ENCODE measurements at places on chromosomes 3 and 15.

DNA sequence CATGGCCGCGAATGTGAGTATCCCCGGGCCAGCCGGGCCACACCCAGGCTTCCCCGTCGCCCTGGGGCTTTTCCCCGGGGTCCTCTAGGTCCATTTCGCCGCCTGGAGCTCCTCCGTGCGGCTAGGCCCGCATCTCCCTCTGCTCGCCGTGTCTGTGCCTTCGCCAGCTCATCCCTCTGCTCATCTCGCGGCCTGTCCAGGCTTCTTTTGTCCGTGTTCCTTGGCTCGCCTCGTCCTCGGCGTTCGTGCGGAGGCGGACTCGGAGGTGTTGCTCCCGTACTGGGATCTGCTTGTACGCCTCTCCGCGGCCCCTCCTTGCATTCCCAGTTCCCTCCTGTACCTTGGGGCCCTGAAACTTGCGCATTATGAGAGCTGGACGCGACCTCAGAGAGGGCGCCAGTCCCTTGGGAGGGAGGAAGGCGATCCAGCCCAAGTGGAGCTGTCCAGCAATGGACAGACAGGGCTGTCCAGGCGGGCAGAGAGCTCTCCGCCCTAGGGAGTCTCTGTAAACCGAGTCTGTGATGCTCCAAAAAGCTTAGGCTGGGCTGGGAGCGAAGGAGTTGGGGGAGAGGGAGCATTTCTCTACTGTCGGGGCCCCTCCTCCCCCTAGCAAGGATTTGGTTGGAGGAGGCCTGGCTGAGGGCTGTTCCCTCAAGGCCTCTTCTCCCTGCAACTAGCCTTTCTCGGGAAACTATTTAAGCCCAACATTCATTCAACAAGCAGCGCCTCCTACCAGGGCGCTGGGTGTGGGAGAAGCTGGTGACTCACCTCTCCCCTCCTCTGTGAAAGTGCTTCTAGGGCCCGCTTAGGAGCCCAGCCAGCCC lies 553 bp downstream of the TMEM43 start:
- peak; percentile 86 for DNase-seq

DNA sequence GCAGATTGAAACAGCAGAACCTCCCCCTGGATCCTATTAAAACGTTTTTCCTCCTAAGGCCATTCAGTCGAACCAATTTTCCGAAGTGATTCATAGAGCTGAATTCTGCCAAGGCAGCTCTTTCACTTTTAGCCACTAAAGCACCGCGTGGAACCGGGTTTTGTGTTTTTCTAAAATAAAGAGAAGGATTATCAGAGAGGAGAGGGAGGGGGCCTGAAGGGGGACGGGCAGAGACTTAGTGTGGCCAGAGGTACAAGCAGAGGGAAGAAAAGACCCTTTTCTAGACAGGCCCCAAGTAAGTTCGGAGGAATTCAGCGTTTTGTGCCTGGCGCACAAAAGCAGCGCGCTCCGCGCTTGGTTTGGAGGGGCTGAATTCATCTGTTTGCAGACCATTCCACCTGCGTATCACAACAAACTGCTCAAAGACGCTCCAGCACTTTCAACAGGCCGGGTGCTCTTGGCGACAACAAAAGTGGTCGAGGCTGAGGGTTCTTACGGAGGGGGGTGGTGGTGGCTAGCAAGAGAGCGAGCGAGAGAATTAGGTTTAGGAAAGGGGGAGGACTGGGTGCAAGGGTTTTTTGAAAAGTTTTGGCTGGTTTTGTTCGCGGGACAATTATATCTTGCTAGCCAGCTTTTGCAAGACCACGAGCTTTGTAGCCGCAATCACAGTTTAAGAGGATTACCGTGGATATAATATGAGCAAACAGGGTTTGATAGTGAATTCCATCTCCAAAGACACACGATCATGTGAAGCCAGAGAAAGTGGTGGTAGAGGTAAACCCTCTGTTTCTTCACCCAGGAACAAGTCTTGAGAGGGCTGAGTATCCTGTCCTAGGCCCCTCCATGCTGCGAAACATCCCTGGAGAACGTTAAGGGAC lies 1.2 kb upstream of the FEZF2 start:
- DNase-seq, result no peak

DNA sequence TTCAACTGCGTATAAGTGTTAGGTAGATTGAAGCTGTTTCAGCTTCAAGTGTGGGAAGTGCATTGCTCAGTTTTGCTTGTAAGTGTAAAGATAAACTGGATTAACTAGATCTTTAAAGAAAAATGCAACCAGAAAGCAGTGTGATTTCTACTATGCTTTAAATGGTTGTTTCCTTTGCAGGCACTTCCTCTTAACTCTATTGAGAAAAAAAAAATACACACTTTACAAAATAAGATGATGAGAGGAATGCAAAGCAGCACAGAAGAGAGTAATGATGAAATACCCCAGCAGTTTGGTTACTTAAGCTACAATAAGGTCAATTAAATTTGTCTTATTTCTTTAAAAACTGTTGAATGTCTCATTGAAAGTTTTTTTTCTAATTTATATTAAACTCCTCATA lies 40.8 kb downstream of the DPH6 start:
- peak; percentile 3 for DNase-seq

DNA sequence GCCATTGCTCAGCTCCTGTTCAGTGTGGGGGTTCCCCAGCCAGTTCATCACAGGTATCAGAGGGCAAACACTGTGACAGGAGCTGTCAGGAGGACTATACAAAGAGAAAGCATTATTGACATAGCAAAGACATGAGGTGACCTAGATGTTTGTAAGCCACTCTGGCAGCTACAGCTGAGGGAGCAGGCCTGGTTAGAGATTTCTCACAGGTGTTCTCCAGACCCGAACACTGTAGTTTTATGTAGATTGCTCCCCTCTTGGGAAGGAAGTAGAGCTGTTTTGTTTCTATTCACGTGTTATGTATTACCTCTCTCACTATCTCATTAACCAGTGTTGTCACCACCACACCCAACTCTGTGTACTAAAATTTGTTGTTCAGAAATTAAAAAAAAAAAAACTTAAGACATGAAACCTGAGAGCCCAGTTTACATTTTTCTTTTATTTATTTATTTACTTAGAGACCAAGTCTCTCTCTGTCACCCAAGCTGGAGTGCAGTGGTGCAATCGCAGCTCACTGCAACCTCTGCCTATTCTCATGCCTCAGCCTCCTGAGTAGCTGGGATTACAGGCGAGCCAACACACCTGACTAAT lies 123.7 kb downstream of the RBPMS2 start:
- DNase-seq, result no peak

DNA sequence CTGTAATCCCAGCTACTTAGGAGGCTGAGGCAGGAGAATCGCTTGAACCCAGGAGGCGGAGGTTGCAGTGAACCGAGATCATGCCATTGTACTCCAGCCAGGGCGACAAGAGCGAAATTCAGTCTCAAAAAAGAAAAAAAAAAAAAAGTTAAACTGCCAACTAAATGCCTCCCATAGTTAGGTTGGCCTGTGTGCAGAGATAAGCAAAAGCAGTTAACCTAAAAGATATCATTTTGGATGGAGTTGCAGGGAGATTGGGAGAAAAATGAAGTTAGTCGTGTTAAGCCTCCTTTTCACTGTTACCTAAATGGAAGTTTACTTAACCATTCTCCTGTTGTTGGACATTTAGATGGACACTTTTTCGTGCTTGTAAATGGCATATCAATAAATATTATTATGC lies 11.4 kb upstream of the FETUB start:
- no peak for DNase-seq

DNA sequence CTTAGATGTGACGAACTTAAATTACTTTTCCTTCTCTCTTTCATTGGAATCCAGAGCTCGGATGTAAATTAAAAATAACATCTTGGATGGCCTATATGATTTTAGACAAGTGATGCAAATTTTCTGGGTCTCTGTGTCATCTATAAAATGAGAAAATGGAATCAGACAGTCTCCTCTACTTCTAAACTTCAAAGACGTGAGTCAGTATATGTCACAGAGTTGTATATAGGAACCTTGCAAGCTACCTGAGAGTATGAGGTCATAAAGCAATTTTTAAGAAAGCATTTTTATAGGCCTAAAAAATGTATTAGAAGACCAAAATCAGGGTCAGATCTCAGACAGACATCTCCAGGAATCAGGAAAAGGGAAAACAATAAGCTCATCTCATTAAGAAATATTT lies 128.3 kb downstream of the TBL1XR1 start:
- no peak for DNase-seq

DNA sequence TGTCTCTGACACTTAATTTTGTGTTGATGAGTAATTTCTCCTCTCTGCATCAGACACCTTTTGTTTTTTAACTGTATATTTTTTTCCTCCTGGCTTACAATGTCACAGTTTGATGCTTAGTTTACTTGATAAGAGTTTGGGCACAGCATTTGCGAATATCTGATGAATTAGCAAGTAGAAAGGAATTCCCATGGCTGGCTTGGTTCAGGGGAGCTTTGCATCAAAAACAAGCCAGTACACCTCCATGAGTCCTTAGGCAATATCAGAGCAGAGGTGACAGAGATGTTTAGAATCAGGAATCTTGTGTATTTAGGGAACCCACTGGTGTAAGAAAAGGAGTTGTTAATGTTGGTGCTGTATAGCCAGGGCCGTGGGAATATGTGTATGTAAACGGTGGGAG lies 9.3 kb downstream of the ARHGEF26 start:
- DNase-seq, result no peak

DNA sequence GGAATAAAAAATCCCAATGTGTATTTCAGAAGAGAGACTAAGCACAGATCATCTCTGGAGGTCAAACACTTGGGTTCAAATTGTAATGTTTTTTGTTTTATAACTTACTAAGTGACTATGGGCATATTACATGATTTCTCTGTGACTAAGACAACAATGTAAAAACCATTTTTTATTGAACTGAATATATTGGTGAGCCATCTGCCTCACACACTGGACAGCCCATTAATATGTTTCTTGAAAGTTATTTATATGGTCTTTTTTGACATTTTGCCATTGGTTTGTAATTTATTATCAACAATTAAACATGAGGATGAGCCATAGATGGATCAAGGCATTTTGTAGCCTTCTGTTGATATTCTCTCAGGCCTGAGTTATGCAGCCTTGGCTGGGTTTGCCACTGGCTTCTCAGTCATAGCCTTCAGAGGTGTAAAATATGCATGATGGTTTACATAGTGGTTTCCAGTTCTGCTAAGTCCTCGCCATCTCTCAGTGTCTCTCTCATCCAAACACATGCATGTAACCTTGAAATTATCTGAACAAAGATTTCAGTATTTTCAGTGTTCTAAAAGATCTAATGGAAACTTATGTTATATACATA lies 997.2 kb downstream of the DIPK2A start:
- DNase-seq, result no peak

DNA sequence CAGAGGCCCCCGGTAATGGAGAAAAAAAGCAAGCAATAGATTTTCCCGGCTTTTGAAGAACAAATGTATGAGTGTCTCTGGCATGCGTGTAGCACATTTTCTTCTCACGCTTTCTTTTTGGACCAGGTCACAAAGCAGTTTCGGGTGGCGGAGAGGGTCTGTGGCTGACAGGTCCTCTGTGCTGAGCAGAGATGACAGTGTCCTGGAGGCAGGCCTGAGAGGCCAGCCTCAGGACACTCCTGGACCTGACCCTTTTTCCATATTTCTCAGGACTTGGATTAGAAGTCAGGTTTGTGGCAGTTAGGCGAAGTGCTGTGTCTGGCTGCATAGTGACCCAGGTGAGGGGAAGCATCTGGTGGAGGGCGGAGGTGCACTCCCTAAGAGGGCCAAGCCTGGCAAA lies 52.9 kb downstream of the KLF13 start:
- no peak for DNase-seq

GRCh38 chr15:40149339-40149738 lies 11.5 kb upstream of the BUB1B start:
- no peak for DNase-seq

DNA sequence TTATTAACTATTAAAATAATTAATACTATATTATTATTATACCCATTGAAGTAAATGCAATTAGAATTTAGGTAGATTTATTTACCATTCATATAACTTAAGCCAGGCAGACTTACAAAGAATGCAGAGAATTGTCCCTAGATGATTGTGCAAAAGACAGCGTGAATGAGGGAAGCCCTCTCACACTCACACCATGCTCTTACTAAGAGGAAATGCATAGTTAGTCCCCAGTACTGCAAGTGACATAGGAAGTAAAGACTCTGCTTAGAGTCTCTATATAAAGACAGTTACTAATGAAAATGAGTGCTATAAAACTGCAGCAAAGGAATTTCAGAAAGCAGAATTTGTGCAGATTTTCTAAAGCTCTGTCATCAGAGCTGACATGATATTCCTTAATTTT lies 270.4 kb downstream of the ZBBX start:
- no peak for DNase-seq

GRCh38 chr3:25513642-25514266 lies 85.7 kb downstream of the RARB start:
- DNase-seq, result no peak

DNA sequence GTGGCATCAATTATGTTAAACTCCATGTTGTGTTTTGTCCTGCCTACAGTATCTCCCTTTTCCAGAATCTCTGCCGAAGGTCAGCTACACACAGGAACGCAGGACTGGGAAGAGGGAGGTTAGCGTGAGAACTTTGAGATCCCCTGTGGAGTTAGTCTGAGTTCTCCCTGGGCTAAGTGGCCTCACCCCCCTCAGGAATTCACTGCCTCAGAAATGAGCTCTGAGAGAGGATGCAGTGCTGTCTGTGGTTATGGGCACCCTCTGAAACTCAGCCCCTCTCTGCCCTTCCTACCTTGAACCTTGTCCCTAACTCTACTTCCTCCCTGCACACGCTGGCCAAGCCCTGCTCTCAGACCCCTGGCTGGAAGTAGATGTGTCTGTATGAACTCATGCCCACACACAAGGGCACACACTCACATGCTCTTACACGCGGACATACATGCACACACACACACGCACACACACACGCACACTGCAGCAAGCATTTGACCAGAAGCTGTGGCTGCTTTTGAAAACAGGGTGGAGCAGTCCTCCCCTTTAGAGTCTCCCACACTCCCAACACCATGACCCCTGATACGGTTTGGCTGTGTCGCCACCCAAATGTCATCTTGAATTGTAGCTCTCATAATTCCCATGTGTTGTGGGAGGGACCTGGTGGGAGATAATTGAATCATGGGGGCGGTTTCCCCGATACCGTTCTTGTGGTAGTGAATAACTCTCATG lies 5.3 kb upstream of the VIPR1 start:
- peak; percentile 26 for DNase-seq

DNA sequence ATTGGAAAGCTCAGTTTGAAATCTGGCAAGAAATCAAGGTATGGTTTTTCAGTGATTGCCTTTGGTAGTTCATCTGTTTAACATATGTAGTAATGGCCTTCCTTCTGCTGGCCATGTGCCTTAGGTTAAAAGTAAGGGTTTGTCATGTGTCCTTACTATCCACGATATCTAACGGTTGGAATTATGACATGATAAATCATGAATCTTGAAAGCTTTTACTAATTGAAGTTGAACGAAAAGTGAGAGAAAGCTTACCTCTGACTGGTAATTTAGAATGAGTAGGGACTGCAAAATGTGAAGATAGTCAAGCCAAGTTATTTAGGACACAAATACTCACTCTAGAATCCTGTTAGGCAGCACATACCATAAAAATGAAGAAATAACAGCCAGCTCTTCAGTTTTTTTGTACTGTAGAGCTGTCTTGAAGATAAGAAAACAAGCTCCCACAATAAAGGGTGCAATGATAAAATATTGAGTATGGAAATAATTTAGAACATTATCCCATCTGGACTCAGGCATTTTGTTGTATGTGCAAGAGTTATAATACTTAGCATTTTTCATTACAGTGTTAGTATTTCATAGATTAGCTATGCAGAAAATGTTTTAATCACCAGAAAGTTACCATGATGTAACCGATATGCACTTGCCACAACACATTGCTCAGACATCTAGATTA lies 303.4 kb downstream of the ZNF385D start:
- peak; percentile 67 for DNase-seq

Measured in AG04449 (cell line).